ENCODE measurements at places on chromosomes 11 and 22.

GRCh38 chr11:70134490-70134889, 56.4 kb downstream of the ANO1 start:
- DNase-seq, result no peak

DNA sequence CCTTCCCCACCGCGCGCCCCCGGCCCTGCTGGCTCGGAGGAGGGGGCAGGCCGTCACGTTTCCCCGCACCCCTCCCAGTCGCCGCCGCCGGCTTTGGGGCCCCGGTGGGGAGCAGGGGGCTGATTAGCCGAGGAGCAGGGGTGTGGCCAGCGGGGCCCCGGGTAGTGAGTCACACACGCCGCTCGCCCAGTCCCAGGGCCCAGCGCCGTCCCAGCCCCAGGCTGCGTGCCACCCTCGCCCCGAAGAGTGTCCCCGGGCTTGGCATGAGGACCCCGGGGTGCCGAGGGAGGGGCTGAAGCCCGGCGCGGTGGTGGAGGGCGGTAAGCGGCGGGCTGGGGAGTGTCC, 34.4 kb downstream of the PRDM11 start:
- no peak for DNase-seq

- DNase-seq, result no peak
Measured at GRCh38 chr22:37623075-37624016, 14.7 kb downstream of the GGA1 start.

- DNase-seq, result no peak
Measured at GRCh38 chr22:28027453-28028448, 108.7 kb upstream of the PITPNB start.

GRCh38 chr11:111841370-111842053, 29.9 kb downstream of the ALG9 start:
- DNase-seq, result peak; percentile 62

- DNase-seq, result no peak
Measured at GRCh38 chr22:17724241-17724640, 50.0 kb downstream of the BID start.

- no peak for DNase-seq
Measured at GRCh38 chr11:7538466-7539454, 25.0 kb downstream of the PPFIBP2 start.
